ENCODE measurements at places on chromosomes 7 and 10.

DNA sequence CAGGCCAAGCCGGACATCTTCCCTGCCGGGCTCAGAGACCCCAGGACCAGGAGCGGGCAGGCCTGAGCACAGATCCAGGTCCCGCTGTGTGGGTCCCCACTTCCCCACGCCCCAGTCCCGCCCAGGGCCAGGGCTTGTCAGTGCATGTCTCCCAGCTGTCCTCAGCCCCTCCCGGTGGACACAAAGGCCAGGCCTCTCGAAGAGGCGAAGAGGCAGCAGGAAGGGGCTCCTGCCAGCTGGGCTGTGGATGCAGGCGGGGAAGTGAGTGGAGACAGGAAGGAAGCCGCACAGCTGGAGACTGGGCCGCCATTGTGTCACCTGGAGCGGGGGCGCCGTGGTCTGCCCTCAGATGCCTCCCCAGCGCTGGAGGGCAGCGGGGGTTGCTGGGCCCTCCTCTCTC lies 4.8 kb downstream of the GRIFIN start:
- DNase-seq, result no peak

GRCh38 chr10:62643606-62644587 lies 160.6 kb upstream of the ADO start:
- no peak for DNase-seq

DNA sequence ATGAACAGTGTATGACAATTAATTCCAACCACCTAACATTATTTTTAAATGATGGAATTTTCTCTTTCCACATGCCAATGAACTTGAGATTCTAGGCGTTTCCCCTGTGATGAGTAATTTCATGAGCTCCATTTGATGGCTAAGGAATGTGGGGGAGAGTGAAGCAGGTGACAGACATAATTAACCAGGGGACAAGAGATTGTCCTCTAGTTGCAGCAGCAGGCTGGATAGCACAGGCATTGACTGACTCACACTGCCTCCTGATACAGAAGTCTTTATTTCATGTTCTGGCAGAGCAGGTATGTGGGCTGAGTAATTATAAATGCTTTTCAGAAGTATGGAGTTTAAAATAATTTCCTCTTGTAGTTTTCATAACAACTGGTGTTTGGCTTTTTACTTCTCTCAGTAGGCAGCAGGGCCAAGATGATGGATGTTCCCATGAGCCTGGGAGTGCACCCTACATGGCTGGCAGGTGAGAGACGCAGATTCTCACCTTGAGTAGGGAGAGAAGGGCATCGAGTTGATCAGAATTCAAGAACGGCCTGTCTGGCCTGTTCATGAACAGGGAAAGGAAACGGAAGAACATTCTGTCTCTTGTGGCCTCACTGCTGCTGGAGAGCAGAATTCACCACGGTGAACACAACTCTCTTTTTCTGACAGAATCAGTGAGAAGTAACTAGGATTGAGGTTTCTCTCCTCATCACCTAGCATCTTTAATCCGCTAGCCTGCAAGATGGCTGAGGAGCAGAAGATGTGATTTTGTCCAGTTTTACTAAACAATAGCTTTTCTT lies 118.8 kb downstream of the AOAH start:
- peak; percentile 11 for DNase-seq

DNA sequence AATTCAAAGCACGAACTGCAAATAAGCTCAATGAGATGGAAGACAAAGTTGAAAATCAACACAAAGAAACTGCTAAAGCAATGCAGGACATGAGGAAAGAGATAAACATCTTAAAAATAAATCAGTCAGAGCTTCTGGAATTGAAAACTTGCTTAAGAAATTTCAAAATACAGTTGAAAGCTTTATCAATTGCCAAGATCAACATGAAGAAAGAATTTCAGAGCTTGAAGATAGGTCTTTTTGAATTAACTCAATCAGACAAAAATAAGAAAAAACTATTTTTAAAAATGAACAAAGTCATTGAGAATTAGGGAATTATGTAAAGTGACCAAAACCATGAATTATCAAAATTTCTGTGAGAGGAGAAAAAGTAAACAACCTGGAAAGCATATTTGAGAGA lies 218.1 kb downstream of the CTNNA3 start:
- no peak for DNase-seq

GRCh38 chr7:17672783-17673182 lies 267.5 kb downstream of the SNX13 start:
- DNase-seq, result no peak

DNA sequence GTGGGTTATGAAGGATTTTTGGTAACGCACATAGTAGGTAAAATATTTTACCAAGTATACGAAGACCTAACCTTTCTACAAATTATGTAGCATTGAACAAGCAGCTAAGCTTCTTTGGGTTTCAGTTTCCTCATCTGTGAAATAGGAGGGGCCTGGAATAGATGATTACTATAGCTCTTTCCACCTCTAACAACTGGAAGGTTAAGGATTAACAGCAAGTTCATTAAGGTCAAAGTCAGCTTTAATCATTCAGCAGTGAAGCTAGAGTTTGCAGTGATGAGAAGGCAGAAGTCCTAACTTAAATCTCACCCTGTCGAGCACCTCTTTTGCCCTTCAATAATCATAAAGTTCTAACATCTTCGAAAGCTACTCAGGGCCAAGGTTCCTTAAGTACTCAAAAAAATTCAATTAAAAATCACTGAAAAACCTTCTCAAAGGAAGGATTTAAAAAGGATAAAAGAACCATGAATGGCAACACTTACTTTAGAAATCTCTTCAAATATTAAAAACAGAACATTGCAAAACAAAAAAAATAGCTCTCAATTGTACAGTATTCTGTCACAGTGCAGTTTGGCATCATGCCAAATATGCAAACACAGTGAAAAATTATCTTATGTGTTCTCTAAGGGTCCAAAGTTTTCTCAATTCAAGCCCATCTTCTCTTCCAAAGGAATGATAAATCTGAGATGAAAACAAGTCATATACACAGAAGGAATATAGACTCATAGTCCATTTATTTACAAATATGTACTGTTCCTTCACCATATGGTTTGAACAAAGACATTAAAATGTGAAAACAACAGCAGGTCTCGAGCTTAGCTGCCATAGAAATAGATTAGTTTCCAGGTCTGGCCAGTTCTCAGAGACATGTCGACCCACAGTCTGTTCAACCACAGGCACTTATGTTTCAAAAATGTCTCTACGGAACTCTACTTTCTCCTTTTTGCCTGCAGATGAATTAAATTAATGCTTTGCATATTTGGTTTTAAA lies 152.0 kb upstream of the SLC13A1 start:
- no peak for DNase-seq

- no peak for DNase-seq
Measured at GRCh38 chr10:92873029-92873428, 24.7 kb downstream of the EXOC6 start.

- no peak for DNase-seq
Measured at GRCh38 chr10:67171970-67172369, 246.1 kb downstream of the LRRTM3 start.

DNA sequence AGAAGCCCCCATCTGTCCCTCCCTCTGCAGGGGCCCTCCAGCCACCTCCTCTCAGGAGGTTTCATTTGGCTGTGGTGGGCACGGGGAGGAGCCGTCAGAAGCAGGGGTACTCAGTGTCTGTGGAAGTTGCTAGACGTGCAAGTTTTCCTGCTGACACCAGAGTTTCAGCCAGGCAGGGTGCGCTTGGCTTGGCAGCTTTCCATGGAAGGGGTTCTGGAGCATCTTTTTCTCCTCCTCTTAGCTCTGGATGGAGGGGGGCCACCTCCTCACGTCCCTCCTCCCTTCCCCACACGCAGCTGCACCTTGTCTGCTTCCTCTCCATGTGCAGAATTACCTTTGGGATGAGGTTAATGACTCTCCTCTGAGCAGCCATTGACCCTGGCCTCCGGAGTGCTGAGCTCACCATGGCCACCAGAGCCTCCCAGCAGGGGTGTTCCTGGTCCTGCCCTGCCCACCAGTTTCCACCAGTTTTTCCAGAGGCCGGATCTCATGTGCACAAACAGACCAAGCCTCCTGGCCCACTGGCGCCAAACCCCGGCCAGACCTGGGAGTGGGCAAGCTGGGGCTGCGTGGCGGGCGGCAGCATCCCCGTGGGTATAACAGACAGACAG lies 579.8 kb upstream of the FOXK1 start:
- DNase-seq, result no peak

- no peak for DNase-seq
Measured at GRCh38 chr7:115822380-115822779, 208.2 kb downstream of the TFEC start.

GRCh38 chr7:4175346-4175973 lies 506.6 kb upstream of the FOXK1 start:
- no peak for DNase-seq

DNA sequence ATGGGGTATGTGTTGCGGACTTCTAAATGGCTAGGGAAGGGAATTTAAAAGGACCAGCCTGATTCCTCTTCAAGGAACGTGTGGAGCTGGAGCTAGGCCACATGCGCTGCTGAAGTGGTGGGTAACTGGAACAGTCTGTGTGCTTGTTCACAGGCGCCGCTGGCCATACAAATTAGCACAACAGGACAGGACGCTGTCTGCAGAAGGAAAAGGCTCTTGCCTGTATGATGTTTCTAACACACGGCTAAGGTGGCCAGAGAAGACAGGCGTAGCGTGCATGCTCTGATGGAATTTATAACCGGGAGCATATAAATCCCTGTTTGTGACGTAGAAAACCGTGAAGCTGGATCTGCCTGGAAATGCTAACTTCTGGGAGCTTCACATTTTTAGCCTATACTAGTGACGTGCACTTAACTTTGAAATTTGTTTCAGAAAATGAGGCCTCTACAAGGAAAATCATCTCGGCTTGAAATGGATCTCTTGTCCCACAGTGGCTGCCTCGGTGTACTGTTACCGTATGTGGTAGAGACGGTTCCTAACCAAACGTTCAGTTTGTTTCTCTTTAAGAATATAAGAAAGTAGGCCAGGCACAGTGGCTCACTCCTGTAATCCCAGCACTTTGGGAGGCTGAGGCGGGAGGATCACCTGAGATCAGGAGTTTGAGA lies 569.4 kb downstream of the PTPRN2 start:
- DNase-seq, result no peak

DNA sequence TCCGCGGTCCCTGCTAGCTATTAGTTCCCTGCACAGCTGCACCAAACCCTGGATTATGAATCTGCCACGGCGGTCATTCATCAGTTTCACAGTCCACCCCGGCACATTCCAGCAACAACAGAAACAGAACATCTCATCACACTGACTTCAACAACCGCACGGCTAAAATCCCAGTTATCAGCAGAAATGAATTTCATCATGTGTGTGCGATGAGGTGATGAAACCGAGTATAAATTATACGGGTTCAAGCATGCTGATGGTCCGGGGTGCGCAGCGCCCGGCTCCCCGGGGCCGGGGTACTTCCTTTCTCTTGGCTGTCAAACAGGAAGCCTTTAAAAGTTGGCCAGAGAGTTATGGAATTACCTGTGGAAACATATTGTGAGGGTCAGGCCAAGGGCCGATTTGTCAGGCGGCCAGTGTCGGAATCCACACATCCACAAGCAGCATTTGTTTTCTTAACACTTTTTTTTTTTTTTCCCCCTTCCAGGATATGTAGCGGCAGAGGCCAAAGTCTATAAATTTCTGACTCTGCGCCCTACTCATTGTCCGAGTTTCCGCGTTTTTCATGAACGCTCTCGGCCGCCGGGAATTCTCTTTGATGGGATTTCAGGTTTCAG lies 420.9 kb upstream of the MGMT start:
- DNase-seq, result no peak

- DNase-seq, result no peak
Measured at GRCh38 chr10:55410415-55410885, 609.4 kb upstream of the PCDH15 start.

GRCh38 chr10:43120929-43121314 lies 17.3 kb upstream of the CSGALNACT2 start:
- no peak for DNase-seq

- DNase-seq, result no peak
Measured at GRCh38 chr7:116786791-116787443, 75.5 kb upstream of the CAPZA2 start.

- no peak for DNase-seq
Measured at GRCh38 chr7:67453580-67454380, 457.1 kb downstream of the TYW1 start.

- no peak for DNase-seq
Measured at GRCh38 chr10:104033966-104034365, 51.7 kb downstream of the COL17A1 start.

DNA sequence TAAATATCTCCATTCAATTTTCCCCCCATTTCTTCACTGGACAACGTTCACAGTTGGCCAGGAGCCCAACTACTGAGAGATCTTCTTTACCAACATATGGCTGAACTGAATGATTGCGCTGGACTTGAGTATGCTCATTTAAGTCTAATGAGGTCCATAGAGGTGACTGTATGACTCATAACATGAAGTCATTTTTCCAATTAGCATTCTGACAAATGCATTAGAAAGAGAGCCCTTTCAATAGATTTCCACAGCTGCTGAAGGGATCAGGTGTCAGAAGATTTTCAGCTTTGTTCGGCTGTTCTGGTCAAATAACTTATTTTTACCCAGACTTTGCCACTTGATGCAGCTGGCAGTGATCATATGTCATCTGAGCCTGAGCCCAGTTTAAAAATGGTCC lies 438.0 kb downstream of the ETV1 start:
- no peak for DNase-seq

DNA sequence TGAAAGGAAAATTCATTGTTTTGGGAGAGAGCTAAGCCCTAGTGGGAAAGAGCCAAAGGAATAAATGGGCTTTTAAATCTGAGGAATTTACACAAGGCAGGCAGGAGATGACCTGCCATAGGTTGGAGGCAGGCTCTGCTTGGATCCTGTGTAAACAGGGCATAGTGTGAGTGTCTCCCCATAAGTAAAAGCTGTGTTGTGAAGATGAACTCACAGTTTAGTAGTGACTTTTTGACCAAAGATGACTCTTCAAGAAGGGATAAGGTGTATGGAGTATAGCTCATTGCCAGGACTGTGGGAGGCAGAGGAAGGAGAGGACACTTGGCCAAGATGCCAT lies 63.2 kb downstream of the KAT6B start:
- no peak for DNase-seq

DNA sequence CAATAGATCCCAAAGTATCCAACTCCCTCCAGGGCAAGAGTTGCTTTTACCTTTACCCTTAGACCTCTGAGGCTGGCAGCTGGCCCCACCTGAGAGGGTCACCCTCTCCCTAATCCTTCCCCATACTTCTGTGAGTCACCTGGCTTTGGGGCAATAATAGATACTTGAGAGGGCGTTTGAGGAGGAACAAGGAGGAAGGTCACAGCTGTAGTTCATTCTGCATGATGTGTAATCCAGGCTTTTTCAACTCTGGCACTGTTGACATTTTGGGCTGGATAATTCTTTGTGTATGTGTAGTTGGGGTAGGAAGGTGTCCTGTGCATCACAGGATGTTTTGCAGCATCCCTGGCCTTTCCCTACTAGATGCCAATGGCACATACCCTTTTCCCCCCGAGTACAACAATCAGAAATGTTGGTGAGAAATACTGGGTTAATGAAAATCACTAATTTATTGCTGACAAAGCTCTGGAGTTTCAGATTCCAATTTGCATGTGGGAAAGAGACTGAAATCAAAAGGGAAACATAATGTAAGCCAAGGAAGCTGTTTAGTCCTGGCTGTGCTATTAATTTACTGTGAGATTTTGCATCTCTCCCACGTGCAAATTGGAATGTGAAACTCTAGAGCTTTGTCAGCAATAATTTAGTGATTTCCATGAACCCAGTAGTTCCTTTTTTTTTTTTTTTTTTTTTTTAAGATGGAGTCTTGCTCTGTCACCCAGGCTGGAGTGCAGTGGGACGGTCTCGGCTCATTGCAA lies 3.6 kb downstream of the BLVRA start:
- DNase-seq, result no peak

All from naive thymus-derived CD4-positive, alpha-beta T cell (primary cell).